Left renal cortex interstitium (tissue), 4 donors: ENCODE measurements at places on chromosomes 4 and X.

DNA sequence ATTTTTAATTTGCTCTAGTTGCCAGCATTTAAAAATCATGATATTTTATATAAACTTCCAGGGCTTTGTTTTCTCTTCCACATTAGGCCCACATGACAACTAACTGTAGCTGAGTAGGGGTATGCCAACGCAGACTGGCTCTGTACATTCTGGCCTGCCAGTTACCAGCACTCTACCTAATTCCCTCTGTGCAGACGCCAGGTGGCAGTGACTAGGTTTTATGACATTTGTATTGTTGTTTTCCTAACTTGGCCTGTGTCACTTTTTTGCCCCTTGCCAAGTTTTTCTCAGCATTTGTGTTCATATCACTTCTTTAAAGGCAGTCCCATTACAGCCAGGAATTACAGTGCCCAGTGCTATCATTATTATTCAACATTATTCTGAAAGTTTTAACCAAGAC, 347.5 kb downstream of the NKX6-1 start:
- DNase-seq: no peak

- DNase-seq: no peak
These were observed 831.8 kb upstream of the HS3ST1 start for GRCh38 chr4:12260453-12260852.

- DNase-seq: no peak
These were observed 199.3 kb downstream of the PCDH7 start for GRCh38 chr4:30919458-30919857.

DNA sequence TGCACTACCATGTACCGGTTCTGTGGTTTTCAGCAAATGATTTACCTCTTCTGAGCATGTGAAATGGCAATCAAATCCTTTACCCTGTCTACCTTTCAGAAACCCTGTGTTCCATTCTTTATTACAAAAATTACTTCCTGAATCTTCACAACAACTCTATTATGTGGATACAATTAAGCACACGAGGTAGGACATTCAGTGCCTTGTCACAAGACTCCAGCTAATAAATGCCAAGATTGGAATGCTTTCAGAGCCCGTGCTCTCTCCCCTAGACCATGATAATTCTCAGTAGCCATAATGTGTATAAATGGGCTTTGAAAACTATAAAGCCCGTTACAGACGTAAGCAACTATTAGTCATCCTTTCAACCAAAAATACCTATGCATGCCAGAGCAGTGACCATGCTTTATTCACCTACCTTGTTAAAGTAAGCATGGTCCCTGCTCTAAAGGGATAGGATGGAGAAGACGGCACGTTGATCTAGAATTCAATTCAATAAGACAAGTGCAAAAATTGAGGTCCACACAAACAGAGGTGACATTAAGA, 2.4 kb downstream of the RXFP1 start:
- DNase-seq: no peak

- no peak for DNase-seq
These were observed 150.0 kb downstream of the TET2 start for GRCh38 chr4:105296672-105297071.
